ENCODE measurements at places on chromosomes 2 and 18.

DNA sequence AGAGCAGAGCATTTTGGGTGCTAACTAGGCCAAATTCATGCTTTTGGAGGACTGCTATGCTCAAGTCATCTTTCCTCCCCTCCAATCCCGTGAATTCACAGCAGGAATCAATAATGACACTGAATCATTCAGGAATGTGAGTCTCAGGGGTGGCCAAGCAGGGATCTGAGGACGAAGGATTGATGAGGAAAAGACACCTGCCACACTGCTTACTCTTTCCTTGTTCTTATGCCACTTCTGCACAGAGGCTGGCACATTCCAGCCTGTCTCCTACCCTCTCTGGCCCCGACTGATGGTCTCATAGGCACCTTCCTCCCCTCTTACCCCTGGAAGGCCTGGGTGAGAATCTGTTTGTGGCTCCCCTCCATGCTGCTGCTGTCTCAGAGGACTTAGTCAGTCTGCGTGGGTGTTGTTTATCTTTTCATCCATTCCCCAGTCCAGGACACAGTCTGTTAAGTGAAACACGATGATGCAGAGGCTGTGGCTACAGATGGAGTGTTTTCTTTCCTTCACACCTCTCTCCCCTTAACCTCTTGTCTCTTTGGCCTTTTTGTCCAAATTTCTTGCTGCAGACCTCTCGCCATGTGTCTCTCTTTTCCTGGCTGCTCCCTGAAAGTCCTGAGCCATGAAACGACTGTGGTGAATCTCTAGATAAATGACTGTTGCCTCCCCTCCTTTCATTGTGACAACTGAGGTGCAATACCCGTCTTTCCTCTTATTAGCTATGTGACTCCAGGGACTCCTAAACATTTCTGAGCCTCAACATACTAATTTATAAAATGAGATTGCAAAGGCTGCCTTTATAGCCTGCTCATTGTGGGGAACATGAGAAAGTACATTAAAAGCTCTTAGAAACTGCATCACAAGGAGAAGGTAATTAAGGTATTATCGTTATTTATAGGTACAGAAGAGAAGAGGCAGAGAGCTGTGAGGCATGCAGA is 86.9 kb downstream of the RDH14 start:
- DNase-seq: no peak

GRCh38 chr2:866887-867286 is 83.8 kb upstream of the SNTG2 start:
- no peak for DNase-seq

- no peak for DNase-seq
These were observed 437.6 kb downstream of the NCKAP5 start for GRCh38 chr2:133130548-133131246.

DNA sequence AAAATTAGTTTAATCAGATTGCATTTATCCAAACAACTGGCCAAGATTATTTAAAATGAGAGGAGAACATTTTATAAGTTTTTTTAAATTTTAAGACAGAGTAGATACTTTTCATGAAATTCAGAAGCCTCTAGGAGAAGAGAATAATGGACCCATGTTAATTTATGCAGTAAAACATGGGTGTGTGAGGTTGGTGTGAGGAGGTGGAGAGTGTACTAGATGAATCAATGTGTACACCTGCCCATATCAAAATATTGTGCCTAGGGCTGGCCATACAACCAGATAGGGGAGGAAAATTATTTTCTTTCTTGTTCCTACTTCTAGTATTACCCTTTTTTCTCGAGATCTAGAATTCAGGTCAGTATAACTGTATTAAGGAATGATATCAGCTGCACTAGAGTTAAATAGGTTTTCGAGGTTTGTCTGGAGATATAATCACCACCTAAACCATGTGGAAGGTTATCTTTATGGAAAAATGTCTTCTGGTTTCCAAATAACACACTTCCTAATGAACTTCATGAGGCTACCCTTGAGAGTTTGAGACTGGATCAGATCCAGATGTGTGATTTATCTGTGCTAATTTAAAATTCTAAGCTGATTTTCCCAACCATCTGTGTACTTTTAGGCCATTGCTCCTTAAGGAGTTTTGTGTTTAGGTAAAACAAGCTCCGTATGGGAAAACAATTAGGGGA is 37.6 kb downstream of the TMEM178A start:
- DNase-seq: no peak

DNA sequence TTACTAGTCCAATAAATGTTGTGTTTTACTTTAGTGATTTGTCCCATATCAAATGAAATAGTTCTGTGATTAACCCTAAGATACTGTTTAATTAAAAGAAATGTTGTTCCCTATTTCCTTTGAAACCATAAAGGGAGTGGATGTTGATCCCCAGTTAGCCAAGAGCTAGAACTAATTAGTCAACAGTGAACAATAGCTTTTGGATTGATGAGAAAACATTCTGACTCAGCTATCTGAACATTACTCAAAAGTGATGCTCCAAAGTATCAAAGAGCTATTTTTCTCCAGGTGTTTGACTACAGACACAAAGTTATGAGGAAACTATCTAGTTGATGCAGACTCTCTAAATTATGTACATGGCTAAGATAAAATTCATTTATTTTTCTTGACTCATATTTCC is 7.3 kb upstream of the FEZ2 start:
- no peak for DNase-seq

DNA sequence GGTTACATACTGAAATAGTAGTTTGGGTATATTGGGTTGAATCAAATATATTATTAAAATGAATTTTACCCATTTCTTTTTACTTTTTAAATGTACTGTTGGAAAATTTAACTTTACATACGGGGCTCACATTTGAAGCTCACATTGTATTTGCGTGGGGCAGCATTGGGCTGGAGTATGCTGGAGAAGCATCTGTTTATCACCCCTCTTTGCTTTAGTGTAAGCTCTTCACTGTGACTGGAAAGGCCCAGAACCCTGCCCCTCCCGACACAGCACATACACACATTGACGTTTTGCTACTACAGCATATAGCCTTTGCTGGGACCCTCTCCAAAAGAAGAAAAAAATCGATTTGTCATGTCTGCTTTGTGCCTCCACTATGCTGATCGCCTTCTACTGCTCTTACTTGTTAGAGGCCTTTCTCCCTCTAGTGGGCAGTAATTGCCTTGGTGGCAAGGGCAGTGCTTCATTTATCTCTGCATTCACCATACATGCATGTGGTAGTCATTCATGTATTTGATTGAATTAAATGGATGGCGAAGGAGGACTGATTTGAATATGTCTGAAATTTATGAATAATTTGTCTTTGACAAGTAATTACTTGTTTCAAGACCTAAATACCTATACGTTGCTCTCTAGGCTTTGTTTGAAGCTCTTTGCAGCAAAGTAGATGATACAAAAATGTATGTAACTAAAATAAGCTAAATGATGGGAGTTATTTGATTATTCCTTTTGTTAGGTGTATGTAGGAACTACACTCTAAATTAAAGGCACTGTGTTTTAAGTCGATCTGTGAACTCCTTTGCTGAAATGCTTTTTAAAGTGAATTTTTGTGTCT is 37.4 kb downstream of the VAPA start:
- DNase-seq: no peak

- no peak for DNase-seq
These were observed 1544.4 kb downstream of the LRP1B start for GRCh38 chr2:140586379-140586778.

DNA sequence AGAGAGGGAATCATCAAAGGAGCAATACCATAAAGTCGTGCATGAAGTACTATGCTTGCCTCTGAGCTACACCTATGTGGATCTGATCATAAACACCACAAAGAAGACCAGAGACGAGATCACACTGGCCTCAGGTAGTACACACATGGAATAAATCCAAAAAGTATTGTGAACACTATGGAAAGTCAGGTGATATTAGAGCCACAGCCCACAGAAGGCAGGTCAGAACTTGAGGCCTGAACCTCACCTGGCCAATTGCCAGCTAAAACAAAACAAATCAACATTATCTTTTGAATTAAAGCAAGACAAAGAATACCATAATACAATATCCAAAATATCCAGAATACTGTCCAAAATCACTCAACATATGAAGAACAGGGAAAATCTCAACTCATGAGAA is 371.1 kb downstream of the NCKAP5 start:
- DNase-seq: no peak

GRCh38 chr18:36335476-36336279 is 38.2 kb downstream of the FHOD3 start:
- no peak for DNase-seq

DNA sequence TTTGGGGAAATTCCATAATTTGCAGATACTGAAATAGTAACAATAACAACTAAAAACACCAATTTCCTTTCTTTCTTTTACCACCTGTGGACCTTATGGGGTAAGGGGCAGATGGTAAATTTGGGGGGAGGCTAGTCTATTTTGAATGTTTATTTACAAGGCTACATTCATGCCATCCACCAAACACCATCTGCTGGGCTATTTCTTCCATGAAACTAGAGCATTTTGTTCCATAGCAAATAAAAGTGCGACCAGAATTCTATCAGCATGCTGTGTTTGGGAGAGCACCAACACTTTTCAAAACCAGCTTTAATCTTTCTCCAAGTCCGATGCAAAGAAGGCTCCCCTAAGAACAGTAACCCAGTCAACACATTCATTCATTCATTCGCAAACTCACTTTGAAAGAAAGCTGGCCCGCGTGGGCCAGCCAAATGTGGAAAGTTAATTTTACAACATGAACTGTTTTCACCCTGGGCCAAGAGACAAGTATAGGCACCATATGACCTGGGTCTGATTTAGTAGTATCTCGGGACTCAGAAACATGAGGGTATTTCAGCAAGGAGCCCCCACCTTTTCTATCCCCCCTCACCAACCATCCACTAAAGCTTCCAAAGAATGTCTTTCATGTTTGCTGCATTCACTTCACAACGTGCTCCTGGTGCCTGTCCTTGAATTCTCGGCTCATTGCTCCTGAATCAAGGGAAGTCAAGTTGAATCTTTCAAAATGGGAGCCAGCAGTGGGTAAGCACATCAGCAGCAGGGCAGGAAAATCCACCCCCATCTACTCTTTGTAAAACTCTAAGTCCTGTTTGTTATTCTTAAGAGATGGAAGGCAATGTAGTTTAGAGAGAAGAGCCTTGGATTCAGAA is 210.6 kb downstream of the C1D start:
- DNase-seq: no peak

- no peak for DNase-seq
These were observed 191.7 kb downstream of the CD226 start for GRCh38 chr18:69755856-69756496.

- no peak for DNase-seq
These were observed 19.8 kb downstream of the PIK3C3 start for GRCh38 chr18:41974796-41975201.

DNA sequence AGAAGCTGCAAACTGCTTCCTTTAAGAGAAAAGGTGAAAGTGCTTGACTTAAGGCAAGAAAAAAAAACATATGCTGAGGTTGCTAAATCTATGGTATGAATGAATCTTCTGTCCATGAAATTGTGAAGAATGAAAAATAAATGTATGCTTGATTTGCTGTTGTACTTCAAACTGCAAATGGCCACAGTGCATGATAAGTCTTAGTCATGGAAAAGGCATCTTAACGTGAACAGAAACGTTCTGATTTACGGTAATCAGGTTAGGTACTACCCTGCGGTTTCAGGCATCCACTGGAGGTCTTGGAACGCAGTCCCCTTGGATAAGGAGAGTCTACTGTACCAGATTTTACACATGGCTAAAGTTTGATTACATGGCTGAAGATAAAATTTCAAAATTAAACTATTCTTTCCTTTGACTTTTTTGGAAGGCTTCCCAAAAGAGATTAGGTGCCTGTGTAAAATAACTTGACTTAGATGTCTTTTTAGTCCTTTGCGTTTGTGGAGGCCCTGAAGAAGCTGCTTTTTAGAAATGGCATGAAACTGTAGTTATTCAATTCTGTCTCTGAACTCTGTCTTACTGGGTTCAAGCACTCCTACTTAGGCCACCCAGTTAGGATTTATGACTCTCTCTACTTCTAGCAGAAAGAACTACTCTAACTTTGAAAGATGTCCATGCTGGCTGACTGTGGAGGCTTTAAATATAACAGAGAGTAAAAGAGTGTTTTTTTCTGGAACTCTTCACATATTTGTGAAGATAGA is 35.9 kb upstream of the SCN9A start:
- no peak for DNase-seq

GRCh38 chr2:132668987-132669907 is 758 bp downstream of the LYPD1 start:
- no peak for DNase-seq

GRCh38 chr18:10449396-10449795 is 5.0 kb upstream of the APCDD1 start:
- no peak for DNase-seq

- no peak for DNase-seq
These were observed 82.4 kb downstream of the TRIM43 start for GRCh38 chr2:95674186-95674585.

GRCh38 chr2:200590090-200590489 is 4.3 kb downstream of the AOX1 start:
- no peak for DNase-seq

DNA sequence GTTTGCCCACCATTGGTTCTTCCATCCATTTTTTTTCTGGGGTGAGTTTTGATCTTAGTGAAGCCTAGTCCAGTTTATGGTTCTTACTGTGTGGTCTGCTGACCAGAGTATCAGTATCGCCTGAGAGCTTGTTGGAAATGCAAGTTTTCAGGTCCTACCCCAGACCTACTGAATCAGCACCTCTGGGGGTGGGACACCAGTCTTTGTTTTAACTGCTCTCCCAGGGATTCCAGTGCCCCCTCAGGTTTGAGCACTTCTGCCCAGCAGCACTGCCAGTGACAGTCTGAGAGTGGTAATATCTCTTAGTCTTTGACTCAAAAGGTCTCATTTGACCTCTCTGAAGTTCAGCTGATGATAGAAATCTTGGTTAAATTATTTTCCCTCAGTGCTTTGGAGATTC is 269.3 kb downstream of the ALPK2 start:
- DNase-seq: no peak

GRCh38 chr2:222708274-222708710 is 36.8 kb downstream of the MOGAT1 start:
- peak; percentile 20 for DNase-seq

DNA sequence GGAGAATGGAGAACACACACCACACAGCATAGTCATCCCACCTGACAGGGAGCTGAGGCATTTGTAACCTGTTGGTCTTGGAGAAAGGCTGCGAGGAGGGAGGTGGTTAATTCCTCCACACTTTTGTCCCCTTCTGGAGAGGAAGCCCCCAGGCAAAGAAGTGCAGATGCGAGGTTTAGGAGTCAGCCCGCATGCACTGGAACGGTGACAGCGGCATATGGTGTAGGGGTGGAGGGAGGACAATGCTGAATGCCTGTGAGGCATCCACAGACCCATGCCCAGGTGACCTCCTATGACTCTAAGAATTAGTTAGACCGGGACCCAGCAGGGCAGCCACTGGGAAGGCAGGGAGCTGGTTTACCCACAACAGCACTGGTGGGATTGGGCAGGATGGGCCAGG is 12.2 kb downstream of the SPATA3 start:
- no peak for DNase-seq

- no peak for DNase-seq
These were observed 636 bp downstream of the ARL4C start for GRCh38 chr2:234496055-234496834.

GRCh38 chr18:23924813-23925212 is 89.7 kb upstream of the TTC39C start:
- DNase-seq: no peak
